ENCODE measurements at places on chromosomes 11 and 22. TPM values are rescaled to one million over a fixed set of nuclear protein-coding genes. Genes with fewer than 3 reads are reported as not detected.

DNA sequence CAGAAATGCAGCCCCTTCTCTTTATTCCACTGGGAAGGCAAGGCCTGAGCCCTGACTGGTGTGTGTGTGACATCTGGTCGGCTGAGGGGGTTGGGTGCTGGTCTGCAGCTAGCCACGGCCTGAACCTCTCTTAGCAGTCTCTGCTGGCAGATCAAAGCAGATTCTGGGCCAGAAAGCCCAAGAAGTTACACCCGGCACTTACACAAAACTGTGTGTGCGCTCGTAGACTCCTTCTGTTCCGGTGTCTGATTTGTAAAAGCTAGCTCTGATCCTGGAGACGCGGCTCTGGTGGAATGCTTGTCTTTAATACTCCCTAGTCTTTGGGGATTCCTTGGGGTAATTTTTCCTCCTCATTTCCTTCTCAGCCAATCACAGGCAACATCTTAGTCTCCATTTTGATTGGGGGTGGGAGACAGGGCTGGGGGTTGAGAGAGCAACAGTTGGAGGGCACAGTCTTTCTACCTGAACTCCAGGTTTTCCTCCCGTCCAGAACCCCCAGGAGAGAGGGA, 5.5 kb downstream of the PKNOX2 start:
- no peak for DNase-seq

GRCh38 chr11:21892736-21893564, 299.9 kb upstream of the ANO5 start:
- no peak for DNase-seq

Gene CCDC157
- polyA plus RNA-seq, result 2.0 TPM

- no peak for DNase-seq
These were observed 12.8 kb downstream of the XRRA1 start for GRCh38 chr11:74936087-74936486.

DNA sequence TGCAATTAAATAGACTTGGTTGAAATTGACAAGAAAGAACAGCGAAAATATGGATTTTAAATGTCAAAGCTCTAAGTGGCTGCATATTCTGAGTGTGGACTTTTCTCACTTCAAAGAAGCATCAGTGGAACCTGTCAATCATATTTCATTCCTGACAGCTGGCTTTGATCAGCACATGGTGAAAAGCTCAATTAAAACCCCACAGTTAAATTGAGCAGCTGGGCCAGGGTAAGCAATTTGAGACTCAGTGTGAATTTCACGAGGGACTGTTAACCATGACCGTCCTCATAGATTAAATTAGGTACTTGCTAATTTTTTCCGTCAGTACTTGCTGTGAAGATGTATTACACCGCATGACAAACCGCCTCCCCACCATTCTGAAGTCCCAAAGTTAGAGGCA, 11.0 kb upstream of the OR10D3 start:
- no peak for DNase-seq

DNA sequence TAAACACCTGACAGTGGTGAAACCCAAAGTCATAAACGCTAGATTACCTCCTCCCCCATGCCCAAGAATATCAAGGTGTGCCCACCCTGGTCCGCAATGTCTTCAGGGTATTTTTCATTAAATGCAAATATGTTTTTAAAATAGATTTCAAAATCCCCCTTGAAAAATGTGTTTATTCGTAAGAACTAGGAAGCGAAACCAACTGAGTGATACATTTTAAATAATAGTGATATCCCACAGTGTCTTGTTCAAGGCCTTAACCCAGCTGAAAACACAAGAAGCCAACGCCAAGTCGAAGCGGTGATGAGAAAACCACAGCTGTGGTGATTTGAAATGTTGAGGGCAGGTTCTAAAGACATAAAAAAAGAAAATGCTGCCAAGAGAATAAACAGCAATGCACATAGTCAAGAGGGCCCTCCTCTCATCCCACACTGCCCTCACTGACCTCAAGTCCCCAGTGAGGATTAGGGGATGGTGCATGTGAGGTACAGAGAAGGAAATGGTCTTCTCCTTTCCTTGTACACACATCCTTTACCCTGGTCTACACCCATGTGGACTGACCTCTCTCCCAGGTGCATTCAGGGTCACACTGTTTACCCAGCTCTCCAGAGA, 25.5 kb downstream of the KCNJ1 start:
- DNase-seq, result no peak

DNA sequence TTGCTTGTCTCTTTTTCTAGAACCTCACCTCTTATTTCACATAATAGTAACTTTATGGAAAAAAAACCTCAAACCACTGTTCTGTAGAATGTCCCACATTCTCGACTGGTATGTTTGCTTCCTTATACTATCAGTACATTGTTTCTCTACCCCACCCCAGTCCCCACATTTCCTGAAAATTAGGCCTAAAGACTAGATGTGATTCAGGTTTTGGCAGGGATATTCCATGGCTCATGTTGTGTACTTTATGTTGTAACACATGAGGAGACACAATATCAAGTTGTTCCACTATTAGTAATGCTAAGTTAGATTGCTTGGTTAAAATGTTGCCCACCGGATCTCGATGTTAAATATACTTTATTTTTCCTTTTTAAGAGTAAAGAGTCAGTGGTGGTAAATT, 34.7 kb downstream of the DDIAS start:
- no peak for DNase-seq

GRCh38 chr22:37701141-37701786, 4.4 kb downstream of the TRIOBP start:
- no peak for DNase-seq

DNA sequence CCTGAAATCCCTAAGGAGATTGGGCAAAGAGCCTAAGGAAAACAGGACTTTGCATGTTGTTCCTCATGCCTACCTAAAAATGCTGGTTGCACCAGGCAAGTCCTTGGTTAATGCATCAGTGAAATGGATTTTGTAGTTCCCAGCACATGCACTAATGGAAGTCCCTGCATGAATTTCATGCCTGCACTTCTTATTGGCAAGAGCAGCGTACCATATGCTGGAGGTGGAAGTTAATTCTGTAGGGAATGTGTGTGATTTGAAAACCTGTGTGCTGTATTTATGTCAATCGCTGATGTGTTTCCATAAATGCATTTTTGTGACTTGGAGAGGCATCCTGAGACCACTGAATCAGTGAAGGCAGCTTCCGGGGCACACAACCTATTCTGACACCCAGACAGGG, 140.3 kb upstream of the MTNR1B start:
- DNase-seq, result no peak

GRCh38 chr11:29446132-29446531, 570.7 kb downstream of the KCNA4 start:
- no peak for DNase-seq

Gene IGSF22
- polyA plus RNA-seq, result 0.32 TPM

GRCh38 chr11:130992788-130993187, 76.5 kb upstream of the SNX19 start:
- no peak for DNase-seq

Gene RTN4RL2
- polyA plus RNA-seq, result 1.4 TPM

Gene MMP1
- 0.15 TPM for polyA plus RNA-seq

GRCh38 chr11:86537541-86538222, 134.7 kb downstream of the ME3 start:
- no peak for DNase-seq

Gene VWA5A
- polyA plus RNA-seq, result 21.0 TPM

DNA sequence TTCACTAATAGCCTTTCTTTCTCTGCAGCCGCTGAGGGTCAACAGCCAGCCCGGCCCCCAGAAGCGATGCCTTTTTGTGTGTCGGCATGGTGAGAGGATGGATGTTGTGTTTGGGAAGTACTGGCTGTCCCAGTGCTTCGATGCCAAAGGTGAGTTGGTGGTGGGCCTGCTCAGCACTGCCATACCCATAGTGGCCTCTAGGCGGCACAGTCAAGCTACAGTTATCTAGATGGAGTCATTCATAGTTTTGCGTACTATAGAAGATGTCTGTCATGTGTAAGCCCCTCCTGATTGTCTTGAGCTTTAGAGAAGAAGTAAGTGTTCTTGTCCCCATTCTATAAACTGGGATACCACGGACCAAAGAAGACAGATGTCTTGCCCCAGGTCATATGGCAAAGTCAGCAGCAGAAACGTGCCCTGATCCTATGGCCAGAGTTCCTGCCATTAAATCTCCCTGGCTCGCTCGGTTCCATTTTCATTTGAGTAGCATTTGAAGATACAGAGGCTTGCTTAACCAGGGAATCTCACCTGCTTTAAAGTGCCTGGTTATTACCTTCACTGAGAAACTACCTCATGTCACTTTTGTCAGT, 42.1 kb upstream of the CRTAM start:
- DNase-seq, result no peak

- DNase-seq, result peak; percentile 63
These were observed at the start of gene SUN2 for GRCh38 chr22:38755911-38756532. TSS of gene SUN2 (minus strand) at chr22:38755998. CDS start at chr22:38752628, 3,370 bp downstream.

DNA sequence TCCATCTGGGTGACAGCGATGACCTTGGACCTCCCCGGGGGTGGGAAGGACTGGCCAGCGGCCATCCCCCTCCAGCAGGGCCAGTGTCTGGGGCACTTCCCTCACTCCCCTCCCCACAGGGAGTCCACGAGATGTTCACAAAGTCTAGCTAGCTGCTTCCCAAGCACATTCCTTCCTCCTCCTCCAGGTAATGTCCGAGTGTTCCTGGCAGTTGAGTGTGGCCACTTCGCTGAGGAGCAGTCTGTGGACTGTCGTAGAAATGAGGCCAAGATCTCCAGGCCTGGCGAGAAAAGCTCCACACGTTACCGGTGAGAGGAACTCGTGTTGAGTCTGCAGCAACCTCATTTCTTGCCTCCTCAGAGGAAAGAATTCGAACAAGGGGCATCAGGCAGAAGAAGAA, 425.5 kb downstream of the BRD1 start:
- DNase-seq, result no peak

DNA sequence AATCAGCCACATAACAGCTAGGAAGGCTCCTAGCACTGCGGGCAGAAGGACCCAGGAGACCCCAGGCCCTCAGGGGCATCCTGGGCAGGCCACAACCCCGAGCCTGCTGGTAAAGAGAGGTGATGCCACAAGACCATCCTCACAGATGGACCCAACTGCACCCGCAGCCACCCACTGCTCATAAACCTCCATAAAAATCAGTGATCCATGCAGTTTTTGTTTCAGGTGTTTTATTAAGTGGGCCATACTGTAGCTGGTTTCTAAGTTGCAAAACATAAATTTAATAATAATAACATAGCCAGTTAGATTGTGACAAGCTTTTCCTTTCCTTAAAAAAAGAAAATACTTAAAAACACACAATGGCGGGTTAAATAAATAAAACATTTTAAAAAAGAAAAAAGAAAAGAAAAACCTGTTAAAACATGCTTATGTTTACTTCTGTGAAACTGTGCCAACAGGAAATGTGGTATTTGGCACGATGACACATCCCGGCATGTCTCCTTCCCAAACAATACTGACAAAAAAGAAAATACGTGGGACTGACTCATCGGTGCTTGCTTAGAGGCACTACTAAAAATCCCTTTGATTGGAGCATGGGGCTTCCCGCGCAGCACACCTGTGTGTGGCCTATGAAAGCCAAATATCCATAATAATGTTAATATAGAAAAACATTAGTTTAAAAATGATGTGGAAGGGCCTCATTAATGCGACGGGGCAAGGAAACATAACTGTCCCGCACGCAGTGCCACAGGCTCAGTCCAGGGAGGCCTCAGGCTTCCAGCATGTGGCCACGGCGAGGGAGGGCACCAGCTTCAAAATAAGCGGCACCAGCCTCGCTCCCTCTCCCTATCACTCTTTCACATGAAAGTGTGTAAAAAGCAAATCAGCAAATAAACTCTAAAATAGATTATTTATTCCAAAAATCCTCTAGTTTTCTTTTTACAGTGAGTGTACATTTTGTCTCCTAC, 47.5 kb upstream of the SCUBE2 start:
- DNase-seq, result peak; percentile 70

DNA sequence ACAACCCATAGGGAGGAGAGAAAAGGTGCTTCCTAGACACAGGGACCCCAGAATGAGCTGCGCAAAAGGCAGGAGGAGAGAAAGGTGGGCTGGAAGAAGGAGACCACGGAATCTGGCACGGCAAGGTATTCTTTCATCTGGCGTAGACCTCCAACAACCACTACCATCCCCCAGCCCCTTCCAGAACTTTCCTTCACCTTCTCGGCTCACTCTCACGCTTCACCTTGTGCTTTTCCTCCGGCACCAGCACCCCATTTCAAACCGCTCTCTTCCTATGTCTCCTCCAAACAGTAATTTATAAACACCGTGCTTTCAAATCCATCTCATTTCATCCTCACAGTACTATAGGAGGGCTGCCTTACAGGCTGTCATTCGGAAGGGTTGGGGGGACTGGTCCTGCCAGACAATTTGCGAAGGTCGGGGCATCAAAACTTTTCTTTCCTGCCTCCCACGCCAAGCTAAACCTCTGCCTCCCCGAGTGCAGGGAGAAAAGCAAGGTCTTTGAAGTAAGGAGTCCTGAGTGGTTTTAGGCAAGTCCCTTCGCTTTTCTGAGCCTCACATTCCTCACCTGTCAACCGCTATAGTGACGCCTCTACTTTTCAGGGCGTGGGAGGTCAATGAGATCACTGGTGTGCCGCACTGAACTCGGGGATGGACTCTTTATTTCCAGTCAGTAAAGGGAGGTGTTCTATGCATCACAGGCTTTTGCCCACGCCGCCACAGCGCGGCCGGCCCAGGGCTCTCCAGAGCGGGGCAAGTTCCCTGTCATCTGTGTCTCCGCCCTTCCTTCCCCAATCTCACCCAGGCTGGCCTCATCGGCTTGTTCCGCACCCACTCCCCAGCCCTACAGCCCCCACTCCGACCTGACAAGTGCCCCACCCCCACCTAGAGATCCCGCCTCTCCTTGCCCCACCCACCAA, 800 bp downstream of the KCTD21 start:
- no peak for DNase-seq

Gene DBX1
- polyA plus RNA-seq, result not detected

- DNase-seq, result no peak
These were observed 12.9 kb downstream of the PCSK7 start for GRCh38 chr11:117219001-117219400.

- no peak for DNase-seq
These were observed 5.8 kb downstream of the GRIK4 start for GRCh38 chr11:120517390-120517761.
